ENCODE measurements at places on chromosomes 7 and 10.

GRCh38 chr10:133401500-133401899 is 7.5 kb downstream of the MTG1 start:
- DNase-seq = no peak

DNA sequence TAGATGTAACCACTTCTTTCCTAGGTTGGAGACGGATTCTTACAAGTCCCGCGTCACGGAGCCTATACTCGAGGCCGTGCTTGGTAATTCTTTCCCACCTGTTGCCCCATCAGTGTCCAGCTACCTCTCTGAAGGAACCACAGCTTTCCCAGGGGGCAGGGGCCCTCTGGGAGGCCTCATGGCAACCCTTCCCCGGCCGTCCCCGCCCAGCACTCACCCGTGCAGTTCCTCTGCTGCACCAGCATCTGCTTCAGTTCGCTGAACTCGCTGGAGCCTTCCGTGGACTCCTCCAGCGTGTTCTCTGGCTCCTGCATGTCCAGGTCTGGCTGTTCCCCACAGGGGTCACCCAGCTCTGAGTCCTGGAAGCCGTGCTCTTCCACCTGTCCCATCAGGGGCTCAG is 24.5 kb downstream of the ZNF777 start:
- DNase-seq = no peak

DNA sequence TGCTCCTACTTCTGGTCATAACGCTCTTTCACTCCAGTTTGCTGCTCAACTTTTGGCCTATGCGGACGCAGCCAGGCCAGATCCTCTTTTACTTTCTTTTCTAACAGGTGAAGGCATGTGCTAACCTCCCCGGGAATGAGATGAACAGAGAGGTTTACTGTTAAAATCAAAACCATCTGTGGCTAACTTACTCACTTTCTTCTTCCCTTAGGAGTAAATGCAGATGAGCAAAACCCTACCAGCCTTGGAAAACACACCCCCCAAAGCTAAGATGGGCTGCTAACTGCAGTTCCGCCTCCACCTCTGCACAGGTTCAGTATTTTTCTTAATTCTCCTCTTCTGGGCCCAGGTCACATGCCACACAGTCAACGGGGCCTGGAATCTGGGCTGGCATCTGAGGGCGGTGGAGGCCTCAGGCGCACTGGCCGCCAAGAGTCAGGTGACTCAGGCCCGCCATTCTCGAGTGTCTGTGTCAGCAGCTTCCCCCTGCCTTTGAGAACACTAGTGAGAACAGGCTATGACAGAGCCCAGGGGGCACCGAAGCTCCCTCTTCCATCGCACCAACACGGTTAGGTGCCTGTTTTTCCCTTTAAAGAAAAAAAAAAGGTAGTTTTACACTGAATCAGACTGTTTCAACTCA is 11.1 kb downstream of the FAM53B start:
- DNase-seq = peak; percentile 73

DNA sequence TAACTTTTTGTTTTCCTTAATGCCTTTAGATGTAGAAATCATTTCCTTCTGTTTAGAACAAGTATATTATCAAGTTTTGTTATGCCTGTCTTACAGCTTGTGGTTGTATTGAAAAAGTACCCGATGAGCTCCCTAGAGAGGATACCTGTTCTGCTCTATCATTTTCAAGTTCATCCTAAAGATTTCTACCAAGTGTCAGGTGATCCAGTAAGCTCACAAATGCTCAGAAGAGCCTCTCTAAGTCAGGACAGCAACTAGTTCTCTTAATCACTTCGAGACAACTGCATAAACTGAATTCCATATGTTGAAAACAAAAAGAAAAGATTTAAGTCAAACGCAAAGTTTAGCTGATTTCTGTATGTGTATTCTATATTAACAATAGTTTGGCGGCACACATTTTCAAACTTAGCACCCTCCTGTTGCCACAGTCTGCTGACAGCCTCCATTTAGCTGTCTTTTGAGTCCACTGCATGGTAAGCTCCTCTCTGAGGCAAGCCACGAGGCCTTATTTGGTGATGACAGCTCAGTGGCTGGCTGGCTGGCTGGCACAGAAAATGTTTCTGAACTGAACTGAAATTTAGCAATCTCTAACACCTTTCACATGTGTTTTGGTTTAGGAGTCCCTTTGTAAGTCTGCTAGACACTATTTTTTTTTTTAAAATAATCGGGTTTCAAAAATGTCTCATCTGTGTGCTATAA is 59.4 kb downstream of the SEMA3C start:
- peak; percentile 66 for DNase-seq

GRCh38 chr7:157320608-157320980 is 16.2 kb upstream of the DNAJB6 start:
- peak; percentile 78 for DNase-seq

GRCh38 chr7:112707655-112708054 is 82.5 kb downstream of the TMEM168 start:
- no peak for DNase-seq

Data from iris pigment epithelial cell (primary cell).